ENCODE measurements at places on chromosomes 3 and 15.

DNA sequence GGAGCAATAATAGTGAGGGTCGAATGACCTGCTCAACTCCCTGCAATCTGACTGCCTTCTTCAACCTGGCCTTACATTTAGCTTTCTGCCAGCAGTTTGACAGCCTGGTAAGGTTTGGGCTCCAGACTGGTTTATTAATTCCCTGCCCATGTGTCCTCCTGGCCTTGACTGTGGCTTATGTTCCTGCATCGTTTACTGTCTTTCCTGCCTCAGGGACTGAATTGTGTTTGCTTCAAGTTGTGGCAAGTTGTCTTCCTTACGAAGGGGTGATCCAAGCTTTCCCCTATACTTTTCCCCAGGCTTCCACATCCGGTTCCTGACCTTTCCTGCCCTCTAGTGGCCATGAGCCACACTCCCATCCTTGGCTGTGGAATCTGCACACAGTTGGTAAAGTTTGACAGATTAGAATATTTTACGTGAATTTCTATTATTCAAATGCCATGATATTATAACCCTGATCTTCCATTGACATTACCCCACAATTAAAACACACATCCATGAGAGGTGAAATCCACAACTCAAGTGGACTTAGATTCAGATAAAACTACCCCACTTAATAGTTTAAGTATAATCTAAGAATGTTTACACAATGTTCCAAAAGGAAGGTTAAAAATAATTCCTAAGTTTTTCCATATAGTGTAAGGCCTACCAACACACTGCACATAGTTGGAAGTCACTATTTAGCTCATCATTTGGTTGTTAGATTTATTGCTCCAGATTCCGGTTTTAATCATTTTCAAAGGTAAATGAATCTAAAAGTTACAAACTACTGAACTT, 95.7 kb downstream of the NEDD4 start:
- DNase-seq = peak; percentile 43

DNA sequence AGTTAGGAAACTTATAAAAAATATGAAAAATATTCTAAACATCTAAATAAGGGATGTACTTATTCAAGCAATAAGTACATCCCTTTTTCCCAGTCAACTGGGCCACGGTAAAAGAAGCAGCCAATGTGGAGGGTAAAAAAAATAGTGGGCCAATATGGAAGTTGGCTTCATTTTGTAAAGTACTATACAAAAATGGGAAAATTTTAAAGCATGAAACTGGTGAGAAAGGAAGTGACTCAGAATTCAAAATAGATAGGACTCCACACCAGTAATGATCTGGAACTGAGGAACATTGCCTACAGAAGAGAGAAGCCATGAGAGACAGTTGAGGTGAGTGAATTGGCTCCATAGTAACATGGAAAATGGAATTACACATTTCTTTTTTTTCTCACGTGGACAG, 108.9 kb downstream of the FNDC3B start:
- DNase-seq = no peak

- no peak for DNase-seq
These were observed 41.4 kb upstream of the VEPH1 start for GRCh38 chr3:157544501-157545130.

- DNase-seq = no peak
These were observed 307.7 kb downstream of the CNTN6 start for GRCh38 chr3:1400571-1400970.

DNA sequence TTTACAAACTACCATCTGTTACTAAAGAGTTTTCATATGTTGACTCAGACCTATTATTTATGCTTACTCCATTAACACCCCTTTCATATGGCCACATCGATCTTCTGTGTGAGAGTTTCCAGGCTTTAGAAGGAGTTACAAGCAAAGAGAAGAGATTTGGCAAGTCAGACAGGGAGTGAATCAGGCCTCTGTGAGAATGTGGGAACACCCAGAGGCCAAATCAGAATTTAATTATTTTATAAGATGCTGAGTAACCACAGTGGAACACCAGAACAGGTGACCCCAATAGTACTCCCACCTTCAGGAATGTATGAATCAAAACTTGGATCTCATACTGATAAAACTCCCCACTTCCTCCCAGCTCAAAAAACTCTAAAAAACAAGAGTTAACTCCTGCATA, 42.0 kb downstream of the IFT57 start:
- no peak for DNase-seq

- DNase-seq = no peak
These were observed 69.6 kb downstream of the ATP10A start for GRCh38 chr15:25793354-25794050.

DNA sequence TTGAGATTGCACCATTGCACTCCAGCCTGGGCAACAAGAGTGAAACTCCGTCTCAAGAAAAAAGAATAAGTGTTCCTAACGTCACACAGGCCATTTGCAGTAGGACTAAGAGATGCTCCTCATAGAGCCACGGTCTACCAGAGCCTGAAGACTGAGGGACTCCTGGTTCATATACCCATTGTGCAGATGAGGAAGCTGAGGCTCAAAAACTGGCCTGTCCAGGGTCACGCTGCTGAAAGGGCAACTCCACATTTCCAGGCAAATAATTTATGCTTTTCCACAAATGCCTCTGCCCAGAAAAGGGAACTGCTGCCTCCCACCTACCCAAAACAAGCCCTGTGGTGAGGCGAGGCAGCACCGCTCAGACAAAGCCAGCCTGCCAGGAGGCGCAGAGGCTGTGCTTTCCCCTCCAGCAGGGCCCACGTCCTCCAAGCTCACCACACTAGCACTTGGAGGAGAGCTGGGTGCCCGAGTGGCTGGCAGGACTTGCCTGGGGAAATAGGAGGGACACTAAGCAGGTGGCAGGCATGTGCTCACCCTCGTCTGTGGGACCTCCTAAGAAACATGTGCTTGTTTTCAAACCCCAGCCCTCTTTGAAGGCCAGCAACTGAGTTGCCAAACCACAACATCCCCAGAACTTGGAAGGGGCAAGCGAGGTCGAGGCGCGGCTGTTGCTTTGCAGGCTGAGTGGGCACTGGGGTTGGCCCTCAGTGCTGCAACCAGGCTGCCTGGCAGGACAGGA, 195.6 kb downstream of the XXYLT1 start:
- DNase-seq = peak; percentile 16

GRCh38 chr3:184240384-184241140, 8.2 kb downstream of the ALG3 start:
- DNase-seq = no peak

GRCh38 chr3:30227571-30228301, 378.7 kb upstream of the TGFBR2 start:
- DNase-seq = no peak

DNA sequence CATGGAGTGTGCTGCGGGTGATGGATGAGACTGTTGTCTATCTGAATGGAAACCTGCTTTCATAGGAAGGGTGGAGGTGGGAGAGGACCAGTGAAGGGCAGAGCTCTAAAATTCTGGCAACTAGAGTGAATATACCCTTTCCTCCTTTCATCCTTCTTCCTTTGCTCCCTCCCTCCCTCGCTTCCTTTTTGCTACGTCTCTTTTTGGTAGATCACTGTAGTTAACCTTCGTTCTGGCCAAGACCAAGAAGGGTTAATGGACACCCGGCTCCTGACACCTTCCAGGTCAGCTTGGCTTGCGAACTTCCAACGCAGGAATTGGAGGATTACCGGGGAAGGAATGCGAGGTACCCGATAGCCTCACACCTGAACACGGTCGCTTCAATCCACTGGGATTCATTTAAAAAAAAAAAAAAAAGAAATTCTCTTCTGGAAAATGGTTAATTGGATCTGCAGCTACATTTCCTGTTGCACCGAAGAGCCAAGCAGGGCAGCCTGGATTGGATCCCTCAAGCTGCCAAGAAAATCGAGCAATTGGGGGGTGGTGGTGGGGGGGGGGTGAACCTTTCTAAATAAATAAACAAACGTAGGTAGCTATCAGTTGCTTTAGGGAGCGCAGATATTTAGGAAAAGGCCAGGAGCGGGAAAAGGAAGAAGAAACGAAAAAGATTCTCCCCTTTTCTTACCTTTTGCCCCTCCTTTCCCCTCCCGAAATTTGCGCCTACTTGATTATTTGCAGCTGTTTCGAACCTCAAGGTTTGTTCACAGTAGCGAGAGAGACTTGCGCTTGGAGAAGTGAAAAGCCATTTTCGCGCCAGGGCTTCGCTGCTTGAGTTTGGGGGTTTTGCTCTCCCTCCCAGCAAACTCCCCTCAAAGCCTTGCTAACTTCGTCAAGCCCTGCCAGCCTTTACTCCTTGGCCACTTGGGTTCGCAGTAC, 9.5 kb upstream of the NR2F2 start:
- DNase-seq = peak; percentile 39

GRCh38 chr3:190533511-190534281, 19.8 kb downstream of the IL1RAP start:
- DNase-seq = peak; percentile 87

DNA sequence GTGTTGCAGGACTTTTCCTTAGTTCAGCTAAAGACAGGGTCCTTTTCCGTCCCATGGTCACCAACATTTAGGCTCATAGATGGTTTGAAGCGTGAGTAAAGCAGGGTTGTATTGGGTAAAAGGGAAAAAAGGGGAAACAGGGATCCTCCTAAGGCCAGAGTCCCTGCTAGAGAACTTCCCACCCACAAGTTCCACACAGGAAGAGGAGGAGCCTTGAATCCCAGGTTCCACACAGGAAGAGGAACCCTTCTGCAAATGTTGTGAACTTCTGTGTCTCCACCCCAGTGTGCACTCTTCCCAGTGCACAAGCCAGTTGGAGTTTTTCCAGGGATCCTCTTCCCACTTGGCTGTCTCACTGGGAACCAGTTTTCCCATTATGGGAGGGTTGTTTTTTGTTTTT, 27.6 kb upstream of the ATP8B4 start:
- DNase-seq = no peak

DNA sequence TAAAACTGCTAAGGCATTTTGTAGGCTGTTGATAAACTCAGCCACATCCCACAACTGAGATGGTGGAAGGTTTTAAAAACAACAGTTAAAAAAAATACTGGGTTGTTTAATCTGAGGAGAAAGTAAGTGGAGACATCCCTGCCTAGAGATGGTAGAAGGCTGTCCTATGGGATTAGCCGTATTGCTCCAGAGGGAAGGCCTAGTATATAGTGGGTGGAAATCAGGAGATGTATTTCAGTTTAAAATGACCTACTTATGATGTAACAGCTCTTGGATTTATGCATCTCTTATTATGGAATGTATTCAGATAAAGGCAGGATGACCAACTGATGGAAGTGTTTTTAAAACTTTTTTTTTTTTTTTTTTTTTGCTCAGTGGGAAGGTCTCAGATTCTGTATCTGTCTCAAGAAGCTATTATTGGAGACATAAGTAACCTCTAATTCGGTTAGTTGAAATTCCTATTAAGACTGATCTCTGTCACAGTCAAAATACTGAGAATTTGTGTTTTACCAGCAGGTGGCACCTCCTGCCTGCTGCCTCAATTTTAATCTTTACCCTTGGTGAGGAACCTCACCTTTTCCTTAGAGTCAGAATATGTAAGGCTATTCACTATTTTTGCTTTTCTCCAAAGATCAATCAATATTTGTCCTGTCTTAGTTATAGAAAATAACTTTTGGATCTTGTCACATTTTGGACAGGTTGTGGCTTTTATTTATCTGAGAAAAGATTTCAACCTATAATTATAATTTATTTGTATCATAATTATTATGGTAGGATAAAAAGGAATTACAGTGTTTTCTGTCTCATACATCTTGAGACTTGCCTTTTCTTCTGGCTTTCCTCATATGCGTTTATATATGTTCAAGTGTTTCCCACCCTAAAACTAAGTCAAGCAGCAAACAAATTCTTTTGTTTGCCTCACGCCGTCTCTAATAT, 63.0 kb downstream of the VPS8 start:
- DNase-seq = no peak

DNA sequence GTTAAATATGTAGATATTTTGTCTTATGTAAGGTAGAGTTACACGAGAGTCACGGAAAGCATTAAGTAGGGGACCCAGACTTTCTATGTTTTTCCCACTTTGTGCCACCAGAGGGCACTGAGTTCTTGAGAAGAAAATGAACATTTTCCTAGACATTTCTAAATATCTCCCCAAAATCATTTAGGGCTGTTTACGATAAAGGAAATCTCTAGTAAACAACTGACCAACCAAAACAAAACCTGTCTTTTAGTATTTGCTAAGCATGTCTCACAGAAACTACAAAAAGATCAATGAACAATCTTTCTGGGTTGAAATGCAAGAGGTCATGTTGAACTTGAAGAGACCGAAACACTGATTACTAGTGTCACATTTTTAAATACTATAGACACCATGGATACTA, 16.1 kb downstream of the POU1F1 start:
- DNase-seq = peak; percentile 24

GRCh38 chr15:50665938-50666337, 20.7 kb downstream of the TRPM7 start:
- no peak for DNase-seq

DNA sequence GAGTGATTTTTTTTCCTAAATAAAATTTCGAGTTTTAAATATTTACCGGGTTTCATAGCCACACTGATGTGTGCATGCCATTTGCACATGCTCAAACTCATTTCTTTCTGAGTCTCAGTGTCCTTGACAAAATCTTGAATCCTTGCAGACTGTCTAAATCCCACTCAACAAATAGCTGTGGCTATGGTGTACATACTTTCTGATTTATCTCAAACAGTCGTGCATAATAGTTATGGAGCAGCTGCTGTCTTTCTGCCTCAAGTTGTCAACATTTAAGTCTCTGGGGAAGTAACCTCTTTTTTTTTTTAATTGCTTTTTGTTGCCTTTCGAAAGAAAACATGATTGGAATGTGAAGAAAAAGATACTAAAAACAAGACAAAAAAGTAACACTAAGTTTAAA, 52.8 kb upstream of the UTS2B start:
- no peak for DNase-seq

- no peak for DNase-seq
These were observed 59.3 kb upstream of the ABHD10 start for GRCh38 chr3:111919370-111920065.

DNA sequence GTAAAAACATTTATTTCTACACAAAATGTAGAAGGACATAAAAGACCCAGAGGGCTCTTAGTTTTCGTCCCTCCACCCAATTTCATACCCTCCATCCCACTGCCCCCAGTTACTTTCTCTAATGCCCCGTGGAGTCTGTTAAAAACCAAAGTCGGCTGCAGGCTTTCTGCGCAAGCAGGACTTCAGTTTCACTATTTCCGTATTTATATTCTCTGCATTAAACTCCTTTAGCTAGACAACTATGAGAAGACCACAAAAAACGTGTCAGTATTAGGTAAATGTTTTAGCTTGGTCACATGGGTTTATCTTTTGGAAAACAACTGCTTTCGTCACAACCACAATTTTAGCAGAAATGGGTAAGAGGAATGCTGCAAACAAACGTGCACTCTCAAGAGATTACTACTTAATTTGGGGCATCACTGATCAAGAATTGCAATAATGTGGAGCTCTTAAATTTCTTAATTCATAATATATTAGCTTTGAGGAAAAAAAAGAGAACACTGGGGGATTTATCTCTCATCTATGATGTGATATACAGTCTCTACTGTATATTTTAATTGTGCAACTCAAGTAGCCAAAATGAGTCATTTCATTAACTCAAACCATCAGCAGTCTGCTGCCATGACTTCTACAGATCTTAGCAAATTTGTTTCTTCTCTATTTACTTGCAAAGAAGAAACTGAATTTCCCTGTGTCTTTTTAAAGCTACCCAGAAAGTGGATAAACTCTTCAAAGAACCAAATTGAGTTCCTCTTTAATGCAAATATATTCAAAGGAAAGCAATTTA, 740 bp upstream of the NSMCE3 start:
- no peak for DNase-seq

GRCh38 chr3:106830334-106830733, 546.9 kb upstream of the CCDC54 start:
- no peak for DNase-seq

Data from left cardiac atrium (tissue), 4 donors.